ENCODE measurements at places on chromosomes 12 and 14. TPM values are rescaled to one million over a fixed set of nuclear protein-coding genes. Genes with fewer than 3 reads are reported as not detected.

- no peak for DNase-seq
These were observed 51.6 kb downstream of the PLEKHG3 start for GRCh38 chr14:64755781-64756221.

- DNase-seq, result no peak
These were observed 18.8 kb downstream of the TNFAIP2 start for GRCh38 chr14:103142026-103142425.

DNAJC22 gene
- total RNA-seq, result not detected

MYBPC1 gene
- total RNA-seq, result 5,169 TPM

DNA sequence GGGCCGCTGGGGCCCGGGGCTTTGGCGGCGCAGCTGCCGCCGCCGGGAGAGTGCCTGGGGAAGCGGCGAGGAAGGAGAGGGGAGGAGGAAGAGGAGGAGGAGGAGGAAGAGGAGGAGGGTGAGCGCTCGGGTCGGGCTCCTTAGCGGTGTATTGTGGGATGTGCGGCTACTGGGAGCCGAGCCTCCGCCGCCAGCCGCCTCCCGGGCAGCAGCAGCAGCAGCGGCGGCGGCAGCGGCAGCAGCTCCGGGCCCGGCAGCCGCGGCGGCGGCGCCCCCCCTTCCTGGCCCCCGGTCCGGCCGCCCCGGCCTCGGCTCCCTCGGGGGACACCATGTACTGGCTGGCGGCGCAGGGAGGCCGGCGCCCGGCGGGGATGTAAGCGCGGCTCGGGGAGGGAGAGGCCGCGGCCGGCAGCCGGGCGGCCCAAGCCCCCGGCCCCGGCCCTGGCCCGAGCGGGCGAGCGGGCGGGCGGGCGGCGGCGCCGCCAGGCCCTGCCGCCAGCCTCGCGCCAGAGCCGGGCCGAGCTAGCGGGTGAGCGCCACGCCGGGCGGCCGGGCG is at the start of gene SETD1B:
SETD1B (plus strand) TSS at position 149 of the 556 bp plus-strand sequence. CDS start 729 bp downstream, outside the sequence.
- no peak for DNase-seq

ACOT4 gene
- 0.71 TPM for total RNA-seq

DNA sequence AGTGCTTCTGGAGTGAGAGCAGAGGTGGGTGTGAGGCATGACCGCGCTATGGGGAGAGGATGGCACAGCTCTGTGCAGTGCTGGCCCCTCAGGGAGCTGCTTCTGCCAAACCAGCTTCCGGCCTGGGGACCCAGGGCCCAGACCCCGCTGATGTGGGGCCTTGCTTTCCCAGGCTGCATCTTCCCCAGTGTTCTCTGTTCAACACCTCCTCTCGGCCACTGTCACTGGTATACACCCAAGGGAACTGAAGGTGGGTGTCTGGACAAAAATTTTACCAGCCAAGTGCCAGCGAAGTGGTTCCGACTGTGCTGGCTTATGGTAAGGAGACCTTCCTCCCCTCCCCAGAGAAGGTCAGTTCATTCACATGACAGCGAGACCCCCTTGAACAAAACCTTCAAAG is 179.1 kb downstream of the AACS start:
- no peak for DNase-seq

TAS2R42 gene
- total RNA-seq, result not detected

GLT8D2 gene
- 4.0 TPM for total RNA-seq

CLEC14A gene
- total RNA-seq, result 68.6 TPM

- DNase-seq, result no peak
These were observed 159.2 kb downstream of the TGFB3 start for GRCh38 chr14:75822522-75823141.

DNA sequence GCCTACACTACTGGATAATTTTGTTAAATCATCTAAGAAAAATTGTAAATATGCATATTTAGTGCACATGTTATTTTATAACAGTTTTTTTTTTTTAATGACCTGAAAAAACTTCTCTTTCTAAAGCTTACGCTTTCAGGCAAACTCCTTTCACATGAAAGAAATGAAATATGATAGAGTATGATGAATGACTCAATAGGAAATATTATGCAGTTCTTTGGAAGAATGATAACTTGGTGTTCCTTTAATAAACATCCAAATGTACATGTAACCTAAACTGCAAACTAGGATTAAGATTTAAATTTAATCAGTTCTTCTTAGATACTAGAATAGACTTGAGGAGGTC is 136.6 kb downstream of the FGD4 start:
- DNase-seq, result no peak

DNA sequence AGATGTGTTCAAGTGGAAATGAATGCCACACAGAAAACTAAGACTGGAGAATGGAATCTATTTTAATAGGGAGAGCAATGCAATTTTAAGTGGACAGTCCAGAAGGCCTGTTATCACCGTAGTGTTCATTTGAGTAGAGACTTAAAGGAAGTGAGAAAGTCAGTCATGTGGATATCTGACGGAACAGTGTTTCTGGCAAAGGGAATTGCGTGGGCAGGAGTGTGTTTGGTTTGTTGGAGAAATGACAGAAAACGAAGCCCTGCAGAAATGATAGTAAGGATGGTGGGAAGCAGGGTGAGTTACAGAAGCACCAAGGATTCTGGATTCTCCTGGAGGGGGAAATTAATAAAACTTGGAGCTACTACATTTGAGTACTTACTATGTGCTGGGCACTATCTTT is 776.6 kb downstream of the MED13L start:
- DNase-seq, result no peak

GRCh38 chr14:91113829-91114078 is at the start of gene DGLUCY:
Gene DGLUCY, plus strand, starts transcription at chr14:91114073. Its CDS starts 46,222 bp downstream, at chr14:91160295.
- DNase-seq, result peak; percentile 88

DNA sequence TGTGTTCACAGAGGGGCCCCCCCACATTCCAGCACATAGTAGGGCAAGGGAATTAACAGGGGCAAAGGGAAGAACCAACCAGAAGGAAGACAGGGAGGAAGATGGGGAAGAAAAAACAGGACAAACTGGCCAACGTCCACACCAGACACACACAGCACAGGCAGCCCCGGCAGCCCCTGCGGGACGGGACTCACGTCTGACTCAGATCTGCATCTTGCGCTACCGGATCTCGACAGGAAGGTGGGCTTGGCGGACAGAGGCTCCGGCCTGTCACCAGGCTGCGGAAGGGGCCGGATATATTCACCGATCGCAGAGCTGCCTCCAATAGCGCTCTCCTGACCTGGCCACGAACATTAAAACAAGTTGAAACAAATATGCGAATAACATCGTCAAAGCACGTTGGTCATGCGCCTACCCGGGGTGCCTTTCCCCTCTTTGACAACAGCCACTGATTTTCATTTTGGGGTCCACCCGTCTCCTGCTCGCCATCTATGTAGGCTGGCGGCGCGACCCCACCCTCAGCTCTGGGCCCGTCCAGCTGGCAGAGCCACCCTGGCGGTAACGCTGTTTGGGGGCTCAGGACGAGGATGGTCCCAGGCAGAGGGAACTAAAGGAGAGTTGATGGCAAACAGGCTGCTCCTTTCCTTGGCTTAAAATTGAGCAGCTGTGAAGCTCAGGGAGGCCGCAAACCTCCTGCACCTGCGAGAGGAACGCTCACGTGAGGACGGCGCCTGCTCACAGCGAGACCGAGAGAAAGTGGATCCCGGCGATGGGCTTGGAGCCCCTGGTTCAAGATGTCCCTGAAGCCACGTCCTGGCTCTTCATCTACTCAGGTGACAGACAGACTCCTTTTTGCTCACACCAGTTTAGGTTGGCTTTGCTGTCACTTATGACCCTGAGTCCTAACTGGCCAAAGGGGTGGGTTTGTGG is 113.6 kb downstream of the PIWIL1 start:
- DNase-seq, result no peak

DNA sequence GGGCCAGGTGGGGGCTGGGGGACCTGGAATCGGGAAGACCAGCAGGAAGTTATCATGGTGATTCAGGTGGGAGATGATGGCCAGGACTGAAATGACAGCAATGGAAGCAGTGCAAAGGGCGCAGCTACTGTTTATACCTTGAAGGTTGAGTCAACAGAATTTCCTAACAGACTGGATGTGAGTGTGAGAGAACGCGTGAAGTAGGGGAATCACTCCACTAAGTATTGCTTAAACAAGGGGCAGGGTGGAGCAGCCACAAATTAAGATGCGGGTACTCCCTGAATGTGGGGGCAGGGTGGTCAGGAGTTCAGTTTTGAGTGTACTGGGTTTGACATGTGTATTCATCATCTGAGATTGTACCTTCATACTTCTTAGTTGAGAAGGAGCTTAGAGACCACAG is 45.1 kb downstream of the MYF5 start:
- no peak for DNase-seq

GRCh38 chr12:59036973-59037762 is 116.9 kb upstream of the LRIG3 start:
- no peak for DNase-seq

DNA sequence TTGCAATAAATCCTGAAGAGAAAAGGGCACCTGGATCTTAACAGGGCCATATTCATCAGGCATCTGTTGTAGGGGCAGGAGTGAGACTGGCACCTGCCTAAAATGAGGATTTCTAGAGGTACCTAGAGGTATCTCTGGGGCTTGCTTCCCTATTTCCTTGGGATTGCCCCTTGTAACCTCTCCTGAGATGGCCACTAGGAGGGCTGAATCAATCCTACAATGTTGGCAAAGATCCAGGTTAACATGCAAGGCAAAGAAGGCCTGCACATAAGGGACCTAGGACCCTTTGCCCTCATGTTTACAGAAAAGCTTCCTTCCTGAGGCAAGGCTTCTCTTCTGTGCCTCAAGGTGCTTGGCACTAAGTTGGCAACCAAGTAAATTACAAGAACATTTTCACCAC is 25.8 kb upstream of the CLEC4E start:
- no peak for DNase-seq

TUBA1C gene
- 53.9 TPM for total RNA-seq

MRPL52 gene
- total RNA-seq, result 153 TPM

- DNase-seq, result no peak
These were observed 69.8 kb downstream of the SLC6A12 start for GRCh38 chr12:143964-144649.

DNA sequence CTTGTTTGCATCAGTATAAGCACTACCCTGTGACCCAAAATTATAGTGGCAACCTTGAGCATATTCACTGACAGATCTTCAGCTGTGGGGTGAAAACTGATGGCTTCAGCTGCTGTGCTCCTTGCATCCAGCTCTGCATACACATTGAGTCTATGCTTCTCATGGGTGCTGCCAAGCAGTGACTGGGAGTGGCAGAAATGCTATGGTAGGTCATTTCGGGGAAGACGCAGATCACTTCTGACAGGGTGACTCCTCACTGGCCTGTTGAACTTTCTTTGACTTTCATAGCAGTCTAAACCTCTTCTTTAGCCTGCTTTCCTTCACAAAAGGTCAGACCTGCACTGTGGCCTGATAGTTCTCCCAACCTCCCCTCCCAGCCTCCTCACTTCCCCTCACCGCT is 5.6 kb upstream of the ALDH1L2 start:
- DNase-seq, result no peak
